ENCODE measurements at places on chromosomes 2 and 18.
A peak's percentile ranks its signal among the peaks of the same experiment; 100 is the strongest.

DNA sequence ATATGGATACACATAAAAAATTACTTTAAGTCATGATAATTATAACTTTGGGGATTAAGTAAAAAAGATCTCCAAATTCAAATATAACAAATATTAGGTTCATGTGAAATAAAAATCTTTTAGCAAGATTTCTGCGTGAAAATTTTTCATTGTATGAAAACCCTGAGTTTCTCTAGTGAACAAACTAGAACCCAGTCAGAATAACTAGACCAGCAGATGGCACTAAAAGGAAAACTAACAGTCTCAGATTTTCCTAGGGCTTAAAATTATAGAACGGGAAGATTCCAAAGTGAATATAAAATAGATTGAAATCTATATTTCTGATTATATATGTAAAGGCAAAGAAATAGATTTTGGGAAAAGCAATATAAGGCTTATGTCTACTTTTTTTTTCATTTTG is 43.3 kb downstream of the TMEM200C start:
- no peak for DNase-seq

DNA sequence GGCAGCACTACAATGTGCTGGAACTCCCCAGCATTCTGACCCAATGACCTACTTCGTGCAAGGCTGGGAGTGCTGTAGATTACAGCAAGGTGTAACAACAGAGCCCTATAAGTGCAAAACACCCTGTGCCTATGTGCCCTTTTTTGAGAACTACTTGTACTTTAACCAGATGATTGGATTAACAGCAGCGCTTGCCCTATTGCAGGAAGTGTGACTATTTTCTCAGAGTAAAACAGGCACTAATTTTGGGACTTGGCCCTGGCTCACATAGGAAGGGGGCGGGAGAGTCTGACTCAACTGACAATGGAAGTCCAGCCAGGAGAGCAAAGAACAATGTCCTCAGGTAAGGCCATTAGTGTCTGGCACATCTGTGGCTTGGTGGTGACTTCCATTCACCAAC is 35.6 kb upstream of the RNF125 start:
- DNase-seq: no peak

- DNase-seq: no peak
Observed at GRCh38 chr18:63832470-63832869, 55.0 kb upstream of the SERPINB2 start.

- DNase-seq: peak; percentile 36
Observed at GRCh38 chr2:37713258-37713700, 41.8 kb upstream of the CDC42EP3 start.

DNA sequence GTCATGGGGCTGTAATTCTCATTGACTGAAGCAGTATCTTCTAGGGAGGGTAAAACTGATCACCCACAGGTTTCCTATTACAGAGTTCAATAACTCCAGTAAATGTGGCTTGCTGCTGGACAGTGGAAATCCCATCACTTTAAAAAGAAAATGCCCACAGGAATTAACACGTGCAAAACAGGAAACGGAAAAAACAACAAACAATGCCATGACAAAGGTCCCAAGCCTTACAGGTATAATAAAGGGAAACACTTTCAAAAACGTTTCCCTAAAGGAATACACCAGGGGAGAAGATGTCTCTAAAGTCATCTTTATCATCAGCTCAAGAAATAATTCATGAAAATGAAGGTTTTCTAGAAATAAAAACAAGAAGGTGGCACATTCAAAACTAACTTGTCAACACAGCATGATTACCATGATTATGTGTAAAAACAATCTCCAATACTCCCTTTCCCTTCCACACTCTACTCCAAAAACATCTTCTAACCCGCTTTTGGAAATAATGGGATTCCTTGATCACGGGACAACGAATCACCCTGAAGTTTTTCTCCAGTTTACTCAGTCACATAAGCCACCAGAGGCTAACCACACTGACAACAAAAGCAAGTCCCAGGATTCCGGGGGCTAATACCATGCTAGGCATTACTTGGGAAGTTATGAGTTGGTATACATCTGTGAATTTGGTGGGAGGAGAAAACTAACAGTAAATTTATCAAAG is 167.9 kb downstream of the TCF4 start:
- DNase-seq: no peak

DNA sequence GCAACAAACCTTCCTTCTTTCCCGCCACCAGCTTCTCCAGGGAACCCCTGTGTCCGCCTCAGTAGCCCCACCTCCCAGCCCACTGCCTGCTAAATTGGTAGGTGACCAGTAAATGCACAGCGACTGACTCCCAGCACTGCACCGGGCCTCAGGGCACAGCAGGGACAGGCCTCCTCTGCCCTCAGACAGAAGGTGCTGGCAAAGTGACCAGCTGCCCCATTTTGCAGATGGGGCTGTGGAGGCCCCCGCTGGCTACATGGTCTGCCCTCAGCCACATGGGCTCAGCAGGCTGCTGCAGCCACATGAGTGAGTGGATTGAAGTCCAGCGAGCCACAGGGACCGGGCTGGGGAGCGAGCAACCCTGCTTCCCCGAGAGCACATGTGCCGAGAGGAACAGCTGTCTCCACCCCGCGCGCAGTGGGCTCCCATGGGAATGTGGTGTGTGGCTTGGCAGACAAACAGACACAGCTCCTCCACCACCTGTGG is 7.8 kb upstream of the NPPC start:
- DNase-seq: no peak

DNA sequence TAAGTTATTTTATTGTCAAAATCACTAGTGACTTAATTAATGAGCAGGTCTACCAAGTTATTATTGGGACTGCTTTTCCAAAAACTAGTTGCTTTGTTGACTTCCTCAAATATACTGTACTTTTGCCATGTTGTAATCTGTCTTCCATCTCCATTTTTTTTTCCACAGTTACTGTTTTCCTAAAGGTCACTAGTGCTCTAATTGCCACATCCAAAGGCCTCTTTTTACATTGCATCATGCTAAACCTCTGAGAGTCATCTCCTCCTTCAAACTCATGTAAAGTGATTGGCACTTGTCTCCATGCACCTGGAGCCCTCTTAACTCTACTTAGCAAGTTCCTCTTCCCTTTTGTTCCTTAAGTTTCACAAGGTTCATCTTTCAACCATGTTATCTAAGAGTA is 11.8 kb downstream of the PMAIP1 start:
- DNase-seq: peak; percentile 21

DNA sequence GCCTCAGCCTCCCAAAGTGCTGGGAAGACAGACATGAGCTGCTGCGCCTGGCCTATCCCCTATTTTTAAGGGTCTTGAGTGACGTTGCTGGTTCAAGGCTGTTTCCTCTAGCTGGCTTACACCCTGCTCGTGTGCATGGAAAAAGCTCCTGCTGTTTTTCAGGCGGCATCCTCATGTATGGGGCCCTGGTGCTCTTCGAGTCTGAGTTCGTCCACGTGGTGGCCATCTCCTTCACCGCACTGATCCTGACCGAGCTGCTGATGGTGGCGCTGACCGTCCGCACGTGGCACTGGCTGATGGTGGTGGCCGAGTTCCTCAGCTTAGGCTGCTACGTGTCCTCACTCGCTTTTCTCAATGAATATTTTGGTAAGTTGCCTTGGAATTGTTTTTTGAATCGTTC is 22.0 kb upstream of the NFATC1 start:
- no peak for DNase-seq

GRCh38 chr2:203693242-203693879 is 13.1 kb upstream of the CD28 start:
- no peak for DNase-seq

GRCh38 chr2:33435518-33435917 is 40.9 kb upstream of the RASGRP3 start:
- DNase-seq: no peak

DNA sequence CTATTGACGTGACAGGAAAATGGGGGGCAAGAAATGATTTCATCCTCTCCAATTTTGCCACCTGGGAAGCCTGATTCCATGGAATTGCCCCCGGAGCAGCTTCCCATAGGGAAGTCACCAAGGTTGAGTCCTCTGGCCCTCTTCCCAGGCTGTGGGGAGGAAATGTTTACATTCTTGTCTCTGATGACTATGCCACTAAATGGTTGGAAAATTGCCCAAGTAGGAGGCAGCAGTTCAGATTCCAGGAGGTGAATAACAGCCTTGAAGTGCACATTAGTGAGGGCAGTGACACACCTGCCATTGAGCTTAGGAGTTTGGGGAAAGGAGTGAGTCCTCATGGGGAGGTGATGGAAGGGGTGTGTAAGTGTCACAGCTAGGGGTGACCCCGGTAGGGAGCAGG is 449.2 kb upstream of the DCC start:
- no peak for DNase-seq

- no peak for DNase-seq
Observed at GRCh38 chr2:136314240-136314639, 196.3 kb upstream of the CXCR4 start.

GRCh38 chr2:143255899-143256298 is 126.7 kb downstream of the ARHGAP15 start:
- DNase-seq: no peak

- DNase-seq: peak; percentile 23
Observed at GRCh38 chr2:210477496-210477895, 937 bp upstream of the LANCL1 start.

DNA sequence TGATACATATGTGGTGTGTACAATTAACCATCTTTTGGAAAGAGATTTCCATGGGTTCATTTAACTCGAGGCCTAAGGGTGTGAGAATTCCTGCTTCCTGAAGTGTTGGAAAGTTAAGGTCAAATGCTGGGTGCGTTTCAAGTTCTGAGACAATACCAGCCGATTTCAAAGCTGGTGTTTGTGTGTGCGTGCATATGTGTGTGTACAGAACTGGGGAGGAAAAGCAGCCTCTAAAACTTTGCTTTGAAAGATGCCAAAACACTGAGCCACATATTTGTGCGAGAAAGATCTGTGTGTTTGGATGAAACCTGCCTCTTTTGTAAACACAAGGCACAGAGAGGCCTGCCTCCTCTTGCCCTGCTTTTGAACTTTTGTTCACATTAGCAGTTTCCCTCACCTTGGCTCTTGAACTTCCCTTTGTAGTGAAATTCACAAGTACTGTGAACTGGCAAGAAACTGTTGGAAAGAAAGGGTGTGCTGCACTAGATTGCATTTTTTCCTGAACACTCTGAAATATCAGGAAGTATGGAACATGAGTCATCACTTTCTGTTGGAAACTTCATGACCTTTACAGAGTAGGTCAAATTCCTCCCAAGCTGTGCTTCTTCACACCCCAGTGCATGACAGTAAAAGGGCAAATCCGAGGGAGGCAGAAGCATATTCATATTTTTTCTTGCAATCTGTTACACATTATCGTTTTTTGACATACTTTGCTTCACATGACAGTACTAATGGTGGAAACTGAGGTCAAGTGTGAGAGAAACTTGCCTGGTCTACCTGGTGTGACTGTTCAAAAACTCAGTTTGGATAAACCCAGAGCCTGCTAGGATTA is 20.0 kb upstream of the CAVIN2 start:
- no peak for DNase-seq

DNA sequence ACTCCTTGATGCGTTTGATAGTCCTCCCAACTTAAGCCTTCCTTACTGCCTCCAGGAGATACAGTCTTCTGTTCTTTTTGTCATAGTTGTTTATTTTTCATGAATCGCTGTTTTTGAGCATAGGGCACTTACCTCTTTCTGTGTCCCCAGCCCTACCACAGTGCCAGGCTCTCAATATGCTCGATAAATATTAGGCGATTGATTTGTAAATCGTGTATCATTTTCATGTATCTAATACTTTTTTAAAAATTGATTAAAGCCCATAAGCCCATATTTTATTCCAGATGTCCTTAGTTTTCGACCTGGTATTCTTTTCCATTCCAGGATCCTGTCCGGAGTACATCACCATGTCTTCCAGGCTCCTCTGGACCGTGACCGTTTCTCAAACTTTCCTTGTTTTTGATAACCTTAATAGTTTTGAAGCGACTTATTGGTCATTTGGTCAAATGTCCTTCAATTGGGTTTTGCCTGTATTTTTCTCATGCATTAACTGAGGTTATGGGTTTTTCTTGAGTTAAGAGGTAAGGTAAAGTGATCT is 444 bp upstream of the MMADHC start:
- DNase-seq: no peak

GRCh38 chr2:135688978-135689377 is 52.7 kb upstream of the UBXN4 start:
- DNase-seq: no peak

DNA sequence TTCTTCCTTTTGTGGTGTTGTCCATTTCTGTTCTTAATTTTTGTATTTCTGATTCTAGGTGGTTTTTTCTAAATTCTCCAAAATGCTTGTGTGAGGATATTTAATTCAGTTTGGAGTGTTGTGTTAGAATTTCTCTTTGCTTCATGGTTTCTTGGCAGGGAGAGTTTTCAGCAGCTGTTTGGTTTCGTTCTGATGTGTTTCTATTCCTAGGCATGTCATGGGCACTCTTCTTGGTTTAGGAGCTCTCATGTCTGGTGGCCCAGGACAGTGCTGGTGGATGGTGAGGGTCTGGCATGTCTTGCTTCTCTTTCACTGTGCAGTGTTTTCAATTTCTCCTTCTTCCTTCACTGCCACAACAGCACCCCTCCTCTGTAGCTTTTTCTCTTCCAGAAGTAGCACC is 52.9 kb downstream of the OSBPL6 start:
- DNase-seq: no peak

DNA sequence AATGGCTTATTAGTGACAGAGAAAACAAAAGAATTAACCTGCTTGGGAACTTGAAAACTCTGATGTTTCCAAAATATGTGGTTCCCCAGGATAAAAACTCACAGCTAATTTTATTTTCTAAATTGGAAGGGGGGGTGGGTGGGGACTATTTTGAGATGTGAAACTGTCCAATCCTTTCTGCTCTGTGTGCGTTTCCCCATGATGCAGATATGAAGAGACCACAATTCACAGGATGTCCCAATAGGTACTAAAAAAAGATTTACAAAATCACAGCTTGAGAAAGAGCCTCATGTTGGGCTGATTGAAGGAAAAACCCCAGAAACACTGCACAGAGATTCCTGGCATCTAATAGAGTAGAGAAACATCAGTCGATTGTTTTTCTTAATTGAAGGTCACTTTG is 273.2 kb downstream of the ARHGAP15 start:
- DNase-seq: no peak

GRCh38 chr2:227374158-227374557 is 4.9 kb downstream of the TM4SF20 start:
- DNase-seq: peak; percentile 23

DNA sequence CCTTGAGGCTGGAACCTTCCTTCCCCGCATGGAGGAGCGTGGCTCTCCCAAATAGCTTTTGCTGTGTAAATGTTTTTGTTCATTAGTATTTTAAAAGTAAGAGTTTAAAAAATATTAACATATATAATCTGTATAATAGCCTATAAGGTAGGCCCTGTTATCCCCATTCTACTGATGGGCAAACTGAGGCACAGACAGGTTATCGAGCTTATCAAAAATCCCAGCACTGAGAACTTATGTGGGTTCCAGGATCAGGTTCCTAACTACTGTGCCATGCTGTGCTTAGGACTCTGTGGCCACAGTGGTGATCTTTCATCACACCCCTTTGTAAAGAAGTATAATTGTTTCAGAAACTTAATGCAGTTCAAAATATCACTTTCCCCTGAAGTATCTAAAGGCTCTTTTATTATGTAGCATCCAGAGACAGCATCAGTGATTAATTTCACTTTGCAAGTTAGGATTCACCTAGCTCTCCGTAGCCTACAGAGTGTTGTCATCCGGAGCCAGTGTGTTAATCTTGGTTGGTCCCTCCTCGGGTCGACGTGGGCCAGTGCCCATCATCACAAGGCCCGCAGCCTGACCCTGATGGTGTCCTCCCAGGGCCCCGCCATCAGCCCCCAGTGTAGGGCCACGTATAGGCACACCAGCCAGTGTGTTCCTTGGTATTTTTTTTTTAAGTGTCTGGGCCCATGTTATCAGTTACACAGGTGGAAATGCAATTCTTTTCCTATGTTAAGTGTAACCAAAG is 28.7 kb downstream of the CABLES1 start:
- no peak for DNase-seq

- no peak for DNase-seq
Observed at GRCh38 chr2:205054789-205055188, 509.5 kb downstream of the PARD3B start.
